ENCODE measurements at places on chromosomes 11 and 22.

GRCh38 chr11:134385774-134386565 lies 26.1 kb downstream of the B3GAT1 start:
- DNase-seq = no peak

DNA sequence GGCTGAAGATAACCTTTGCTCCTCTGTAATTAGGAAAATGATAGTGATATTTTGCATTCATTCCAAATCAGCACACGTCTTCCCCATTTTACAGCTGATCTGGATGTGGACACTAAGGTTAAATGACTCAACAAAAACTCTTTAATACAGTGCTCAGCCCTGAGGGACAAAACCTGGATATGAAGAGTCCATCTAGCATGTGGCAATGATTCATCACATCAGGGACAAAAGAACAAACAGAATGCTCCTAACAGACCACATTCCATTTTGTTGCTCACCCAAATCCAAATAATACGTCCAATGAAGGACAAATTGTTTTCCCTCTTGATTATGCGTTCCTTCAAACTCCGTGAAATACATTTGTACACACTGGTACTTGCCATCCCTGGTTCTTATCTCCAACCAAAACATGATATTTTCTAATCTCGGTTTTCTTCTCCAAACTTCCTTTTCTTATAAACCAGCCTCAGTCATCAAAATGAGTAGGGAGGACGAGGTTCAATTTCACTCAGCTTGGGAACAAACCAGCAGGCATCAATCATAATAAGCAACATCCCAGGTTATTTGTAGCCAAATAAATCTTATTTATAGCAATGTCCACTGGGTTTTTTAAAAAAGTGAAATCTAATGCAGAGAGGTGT lies 53.7 kb upstream of the MTMR2 start:
- no peak for DNase-seq

GRCh38 chr11:11293798-11294550 lies 59.1 kb downstream of the CSNK2A3 start:
- no peak for DNase-seq

- no peak for DNase-seq
These were observed 113.9 kb downstream of the RCN1 start for GRCh38 chr11:32204751-32205150.

GRCh38 chr11:74671520-74672196 lies 59.6 kb downstream of the CHRDL2 start:
- DNase-seq = no peak
